A549 treated with ZK216348 at 1 μM for 4 hours (cell line): ENCODE measurements at places on chromosomes 7 and 10. TPM values are rescaled to one million over a fixed set of nuclear protein-coding genes. Genes with fewer than 3 reads are reported as not detected.

Gene LGI1
- total RNA-seq: not detected in 5 replicates

Gene CALD1
- 70.3 to 126 TPM (median 113 TPM) in 5 replicates for total RNA-seq

Gene CTAGE6
- total RNA-seq: not detected in 5 replicates

Gene PTPN12
- total RNA-seq: 54.8 to 88.1 TPM (median 61.5 TPM) in 5 replicates

Gene CXCL12
- 0.08 to 0.25 TPM (median 0.20 TPM) in 3 of 5 replicates, not detected in the others for total RNA-seq

Gene FGFBP3
- total RNA-seq: 1.7 to 3.2 TPM (median 2.5 TPM) in 5 replicates

Gene MMD2
- total RNA-seq: not detected in 5 replicates

Gene GPR15LG
- not detected in 5 replicates for total RNA-seq

Gene VWC2
- total RNA-seq: not detected in 5 replicates

Gene OR13A1
- not detected in 5 replicates for total RNA-seq

Gene A1CF
- 0.07 to 0.25 TPM (median 0.08 TPM) in 3 of 5 replicates, not detected in the others for total RNA-seq
